Activated gamma-delta T cell treated with anti-CD3 and anti-CD28 coated beads, Interleukin-2, amount 50 U/mL, for 16 hours (primary cell): ENCODE measurements at places on chromosomes 13 and 19.

DNA sequence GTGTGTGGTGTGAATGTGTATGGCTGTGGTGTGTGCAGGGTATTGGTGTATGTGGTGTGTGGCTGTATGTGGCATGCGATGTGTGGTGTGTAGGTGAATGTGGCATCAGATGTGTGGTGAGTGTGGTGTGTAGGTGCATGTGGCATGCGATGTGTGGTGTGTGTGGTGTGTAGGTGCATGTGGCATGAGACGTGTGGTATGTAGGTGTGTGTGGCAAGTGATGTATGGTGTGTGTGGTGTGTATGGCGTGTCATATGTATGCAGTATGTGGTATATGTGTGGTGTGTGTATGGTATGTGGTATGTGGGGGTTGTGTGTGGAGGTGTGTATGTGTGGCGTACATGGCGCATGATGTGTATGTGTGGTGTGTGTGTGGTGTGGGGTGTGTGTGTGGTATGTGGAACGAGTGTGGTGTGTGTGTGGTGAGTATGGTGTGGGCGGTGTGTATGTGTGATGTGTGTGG is 63.4 kb downstream of the PEPD start:
- DNase-seq, result no peak

- no peak for DNase-seq
Measured at GRCh38 chr13:35992964-35993363, 138.2 kb downstream of the DCLK1 start.

- no peak for DNase-seq
Measured at GRCh38 chr13:31697290-31697689, 42.0 kb upstream of the RXFP2 start.

- DNase-seq, result no peak
Measured at GRCh38 chr19:6273701-6274601, 5.8 kb downstream of the MLLT1 start.

DNA sequence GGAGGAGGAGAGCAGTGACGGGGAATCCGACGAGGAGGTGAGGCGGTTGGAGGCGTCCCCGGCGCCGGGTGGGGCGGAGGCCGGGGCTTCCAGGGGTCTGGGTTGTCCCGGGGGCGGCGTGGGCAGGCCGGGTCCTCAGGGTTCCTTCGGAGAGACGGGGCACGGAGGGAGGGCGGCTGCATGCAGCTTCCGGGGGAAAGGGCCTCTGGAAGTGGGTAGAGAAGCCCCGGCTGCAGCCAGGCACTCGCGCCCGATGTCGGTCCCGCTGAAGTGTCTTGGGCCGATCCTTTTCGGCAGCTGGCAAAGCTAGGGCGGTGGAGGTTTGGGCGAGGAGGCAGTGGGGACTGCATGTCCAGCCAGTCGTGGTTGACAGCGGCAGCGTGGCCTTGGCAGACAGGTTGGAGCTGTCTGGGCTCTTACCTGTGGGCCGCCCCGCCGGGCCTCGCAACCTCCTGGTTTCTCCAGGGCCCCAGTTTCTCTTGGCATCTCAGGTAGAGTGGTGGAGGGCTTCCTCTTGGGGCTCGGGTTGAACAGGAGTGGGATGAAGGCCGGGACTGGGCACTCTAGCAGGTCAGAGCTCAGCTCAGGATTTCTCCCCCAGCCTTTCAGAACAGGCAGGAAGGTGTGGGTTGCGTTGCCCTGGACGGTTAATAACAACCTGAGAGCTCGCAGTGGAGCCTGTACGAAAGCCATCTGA is 690 bp downstream of the KMT2B start:
- peak; percentile 39 for DNase-seq

- DNase-seq, result no peak
Measured at GRCh38 chr19:2795827-2796658, 10.7 kb downstream of the THOP1 start.

- no peak for DNase-seq
Measured at GRCh38 chr13:21686751-21687391, 16.0 kb downstream of the FGF9 start.
